ENCODE measurements at places on chromosomes 16 and 17.
A peak's percentile ranks its signal among the peaks of the same experiment; 100 is the strongest.

- no peak for DNase-seq
Observed at GRCh38 chr17:28624148-28624547, 10.2 kb upstream of the RSKR start.

- no peak for DNase-seq
Observed at GRCh38 chr16:88913001-88913612, 46.6 kb upstream of the PABPN1L start.

DNA sequence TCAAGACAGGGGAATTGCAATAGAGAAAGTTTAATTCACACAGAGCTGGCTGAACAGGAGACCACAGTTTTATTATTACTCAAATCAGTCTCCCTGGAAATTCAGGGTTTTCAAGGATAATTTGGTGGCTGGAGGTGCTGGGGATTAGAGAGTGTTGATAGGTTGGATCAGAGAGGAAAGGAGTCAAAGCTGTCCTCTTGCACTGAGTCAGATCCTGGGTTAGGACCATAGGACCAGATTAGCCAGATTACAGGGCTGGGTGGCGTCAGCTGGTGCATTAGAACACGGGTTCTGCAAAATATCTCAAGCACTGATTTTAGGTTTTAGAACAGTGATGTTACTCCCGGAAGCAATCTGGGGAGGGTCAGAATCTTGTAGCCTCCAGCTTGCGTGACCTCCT, 1.8 kb upstream of the NSMCE1 start:
- no peak for DNase-seq

GRCh38 chr17:57995076-57995956, 7.3 kb upstream of the VEZF1 start:
- DNase-seq: peak; percentile 76

DNA sequence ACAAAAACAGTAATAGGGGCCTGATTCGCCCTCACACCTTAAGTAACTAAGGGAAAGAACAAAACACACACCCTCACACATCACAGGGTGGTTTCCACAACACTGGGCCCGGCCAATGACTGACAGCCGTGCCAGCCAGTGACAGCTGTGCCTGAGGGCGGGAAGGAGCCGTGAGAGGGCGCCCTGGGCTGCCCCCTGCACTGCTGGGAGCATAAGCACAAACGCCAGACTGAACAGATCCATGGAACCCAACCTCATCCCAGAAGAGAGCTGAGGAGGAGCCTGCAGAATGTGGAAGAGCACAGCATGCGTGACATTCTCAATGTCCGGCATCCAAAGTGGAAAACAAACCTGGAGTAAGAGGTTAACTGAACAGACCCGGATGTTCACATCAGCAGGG, 16.0 kb downstream of the CSNK1D start:
- DNase-seq: no peak

- DNase-seq: no peak
Observed at GRCh38 chr17:79975498-79976134, 60.1 kb downstream of the TBC1D16 start.

- no peak for DNase-seq
Observed at GRCh38 chr17:7184647-7185046, 5.5 kb upstream of the ASGR1 start.

DNA sequence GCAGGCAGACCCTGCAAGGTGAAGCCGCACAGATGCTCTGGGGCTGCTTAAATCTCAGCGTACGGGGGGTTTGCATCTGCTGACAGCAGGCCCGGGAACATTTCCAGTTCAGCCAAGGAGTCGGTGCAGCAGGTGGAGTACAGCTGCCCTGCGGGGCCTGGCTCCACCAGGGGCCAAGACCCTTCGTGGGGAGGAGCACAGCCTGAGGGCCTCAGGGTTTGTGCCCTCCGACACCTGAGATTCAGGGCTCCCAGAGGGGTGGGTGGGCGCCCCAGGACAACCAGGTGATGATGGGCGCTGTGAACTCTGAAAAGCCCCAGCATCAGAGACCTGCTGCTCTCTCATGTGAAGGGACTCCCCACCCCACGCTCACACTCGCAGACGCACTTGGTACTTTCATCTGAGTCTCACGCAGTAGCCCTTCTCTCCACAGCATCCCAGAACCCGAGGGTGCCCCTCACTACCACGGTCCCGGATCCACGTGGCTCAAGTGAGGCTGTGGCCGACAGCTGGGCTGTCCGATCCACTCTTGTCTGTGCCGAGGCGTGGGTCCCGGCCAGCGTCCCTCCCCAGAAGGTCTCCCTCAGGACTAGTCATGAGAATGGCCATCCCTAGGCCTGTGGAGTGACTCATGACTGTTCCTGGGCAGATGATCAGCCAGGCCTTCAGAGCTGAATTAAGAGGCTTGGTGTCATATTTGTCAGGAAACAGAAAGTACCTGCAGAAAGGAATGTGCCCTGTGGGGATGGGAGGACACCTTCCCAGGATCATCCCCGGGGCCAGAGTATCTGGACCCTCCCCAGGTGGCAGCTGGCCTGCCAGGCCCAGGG, 29.6 kb downstream of the ACSF3 start:
- peak; percentile 72 for DNase-seq

DNA sequence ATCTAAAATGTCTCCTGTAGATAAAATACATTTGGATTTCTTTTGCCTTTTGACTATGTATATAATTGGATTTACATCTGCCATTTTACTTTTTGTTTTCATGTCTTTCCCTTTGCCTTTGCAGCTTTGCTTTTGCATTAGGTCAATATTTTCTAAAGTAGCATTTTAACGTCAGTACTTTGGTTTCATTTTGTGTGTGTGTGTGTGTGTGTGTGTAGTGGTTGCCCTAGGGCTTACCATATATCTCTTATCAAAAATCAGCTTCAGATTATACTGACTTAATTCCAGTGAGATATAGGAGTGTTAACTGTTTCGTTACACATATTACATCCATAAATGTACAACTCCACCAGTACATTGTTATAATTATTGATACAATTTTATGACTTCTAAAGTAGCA, 26.1 kb downstream of the AKTIP start:
- no peak for DNase-seq

Data from adrenal gland (tissue), 19 donors.